Stimulated activated effector memory CD8-positive, alpha-beta T cell treated with anti-CD3 and anti-CD28 coated beads, Interleukin-12 subunit alpha, Interleukin-12 subunit beta, amount 100 ng/mL, for 72 hours (primary cell): ENCODE measurements at places on chromosomes 5 and 9.

DNA sequence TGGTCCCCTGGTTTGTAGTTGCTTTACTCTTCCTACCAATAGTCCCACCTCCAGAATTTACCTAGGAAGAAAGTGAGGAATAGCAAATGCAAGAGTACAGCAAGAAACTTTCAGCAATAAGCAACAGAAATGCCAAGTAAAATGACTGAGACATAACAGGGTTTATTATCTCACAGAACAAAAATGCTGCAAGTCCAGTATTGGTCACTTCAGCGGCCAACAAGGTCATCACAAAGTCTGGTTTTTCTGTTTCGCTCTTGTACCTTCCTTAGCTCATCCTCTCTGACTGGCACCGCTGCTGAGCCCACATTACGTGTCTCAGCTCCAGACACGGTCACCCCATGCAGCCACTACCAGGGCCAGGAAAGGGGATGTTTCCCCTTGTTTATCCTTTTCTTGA is 82.7 kb downstream of the RFK start:
- no peak for DNase-seq

DNA sequence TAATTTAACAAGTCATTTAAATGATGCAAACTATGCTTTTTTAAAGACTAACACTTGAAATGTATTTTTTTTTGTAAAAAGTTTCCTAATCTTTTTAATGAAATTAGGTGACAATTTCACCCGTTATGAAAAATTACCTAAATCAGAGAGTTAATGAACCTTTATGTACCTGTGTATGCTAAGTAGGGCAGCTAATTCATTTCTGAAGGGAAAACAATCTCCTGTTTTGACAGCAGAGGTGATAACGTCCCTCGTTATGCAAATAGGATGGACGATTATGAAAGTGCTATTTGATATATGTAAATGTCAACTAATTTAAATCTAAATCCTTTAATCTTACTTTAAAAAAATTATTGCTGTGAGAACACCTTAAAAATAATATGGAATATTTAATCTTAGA is 58.8 kb downstream of the MEF2C start:
- no peak for DNase-seq

- no peak for DNase-seq
Measured at GRCh38 chr9:136848393-136849037, 694 bp upstream of the PHPT1 start.

- peak; percentile 11 for DNase-seq
Measured at GRCh38 chr9:90915693-90916092, 114.1 kb downstream of the SYK start.

- peak; percentile 69 for DNase-seq
Measured at GRCh38 chr5:172932313-172933017, 26.8 kb upstream of the RPL26L1 start.

- DNase-seq: no peak
Measured at GRCh38 chr5:172342918-172343317, 59.4 kb upstream of the UBTD2 start.

DNA sequence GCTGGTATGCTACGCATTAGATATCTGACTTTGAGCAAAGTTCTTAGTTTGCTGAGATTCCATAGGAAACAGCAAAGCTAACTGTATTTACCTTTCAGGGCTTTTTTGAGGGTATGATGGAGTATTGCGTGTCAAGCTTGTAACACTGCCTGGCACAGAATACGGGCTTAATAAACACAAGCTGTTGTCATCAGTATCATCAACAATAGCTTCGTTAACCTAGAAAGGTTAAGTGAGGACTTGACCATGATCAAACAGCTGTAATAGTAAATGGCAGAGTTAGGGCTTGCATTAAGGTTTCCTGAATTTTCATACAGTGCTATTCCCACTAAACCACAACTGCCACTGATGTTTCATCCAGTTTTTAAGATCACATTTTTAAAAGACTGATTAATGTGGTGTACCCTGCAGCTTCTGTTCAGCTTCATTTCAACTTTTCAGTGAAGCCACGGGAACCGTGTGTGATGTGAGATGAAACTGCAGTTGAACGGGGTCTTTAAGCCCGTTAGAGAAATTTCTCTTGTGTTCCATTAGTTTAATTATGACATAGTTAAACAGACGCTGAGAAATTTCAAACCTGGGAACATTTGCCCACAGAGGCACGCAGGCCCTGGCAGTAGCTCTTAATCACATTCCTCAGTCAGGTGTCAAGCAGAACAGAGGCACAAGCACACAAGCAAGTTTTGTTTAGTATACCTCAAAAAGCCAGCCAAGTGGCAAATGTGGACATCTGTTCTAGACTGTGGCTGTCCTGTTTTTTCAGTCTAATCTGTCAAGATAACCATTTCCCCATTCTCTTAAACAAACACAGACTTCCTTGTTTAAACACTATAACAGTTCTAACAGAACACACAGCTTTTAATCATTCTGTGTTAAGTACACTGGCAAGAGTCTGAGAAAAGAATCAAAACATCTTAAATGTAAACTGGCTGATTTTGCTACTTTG is 147.1 kb downstream of the ZNF608 start:
- DNase-seq: no peak

DNA sequence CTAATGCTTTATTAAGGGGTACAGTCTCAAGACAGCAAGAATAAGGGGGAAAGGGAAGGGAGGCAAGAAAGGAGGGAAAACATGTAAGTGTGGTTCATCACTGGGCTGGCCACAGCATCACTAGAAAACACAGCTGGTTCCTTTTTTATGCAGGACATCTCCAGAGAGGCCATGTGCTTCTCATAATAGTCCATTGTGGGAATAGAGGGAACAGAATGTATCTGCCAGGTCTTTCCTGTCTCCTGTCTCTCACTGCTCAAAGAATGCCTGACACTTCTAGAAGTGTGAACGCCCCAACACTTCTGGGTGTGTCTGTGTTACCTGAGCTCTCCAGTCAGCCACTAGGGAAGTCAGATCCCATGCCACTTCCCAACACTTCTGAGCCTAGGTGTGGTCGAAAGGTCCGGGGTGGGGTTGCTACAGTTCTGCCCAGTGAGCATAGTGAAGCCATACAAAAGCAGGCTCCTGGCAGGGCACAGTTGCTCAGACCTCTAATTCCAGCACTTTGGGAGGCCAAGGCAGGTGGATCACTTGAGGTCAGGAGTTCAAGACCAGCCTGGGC is 255.6 kb upstream of the SLC30A5 start:
- DNase-seq: no peak

DNA sequence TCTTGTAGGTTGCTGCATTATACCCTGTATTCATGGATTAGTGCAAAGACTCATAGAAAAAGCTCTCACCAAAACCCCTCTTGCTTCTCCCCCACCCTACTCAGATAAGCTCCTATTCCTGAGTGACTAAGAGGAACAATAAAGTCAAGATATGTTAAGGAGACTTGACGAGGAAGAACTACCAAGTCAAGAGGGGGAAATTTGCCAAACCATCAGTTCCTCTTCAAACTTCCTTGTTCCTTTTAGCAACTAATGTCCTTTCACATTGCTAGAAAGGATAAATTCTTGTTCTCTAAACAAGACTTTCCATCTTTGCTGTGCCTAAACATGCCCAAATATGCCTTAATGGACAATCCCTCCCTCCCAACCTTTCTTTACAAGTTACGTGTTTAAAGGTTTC is 27.0 kb downstream of the CNOT8 start:
- DNase-seq: no peak

DNA sequence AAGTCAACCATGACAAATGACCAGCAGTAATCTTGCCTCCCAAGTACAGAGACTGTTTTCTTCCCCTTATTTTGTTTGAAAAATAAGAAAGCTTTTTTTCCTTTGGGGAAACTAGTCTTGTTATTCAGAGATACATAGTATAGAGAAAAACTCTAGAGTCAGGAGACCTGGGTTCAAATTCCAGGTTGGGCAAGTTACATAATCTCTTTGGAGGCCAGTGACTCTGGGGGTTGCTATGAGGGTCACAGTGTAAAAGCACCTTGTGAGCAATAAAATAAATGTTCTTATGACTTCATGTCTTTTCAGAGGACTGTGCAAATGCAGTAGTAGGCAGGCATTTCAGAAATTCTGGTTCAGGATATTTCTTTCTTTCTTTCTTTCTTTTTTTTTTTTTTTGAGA is 71.5 kb downstream of the GDNF start:
- no peak for DNase-seq

DNA sequence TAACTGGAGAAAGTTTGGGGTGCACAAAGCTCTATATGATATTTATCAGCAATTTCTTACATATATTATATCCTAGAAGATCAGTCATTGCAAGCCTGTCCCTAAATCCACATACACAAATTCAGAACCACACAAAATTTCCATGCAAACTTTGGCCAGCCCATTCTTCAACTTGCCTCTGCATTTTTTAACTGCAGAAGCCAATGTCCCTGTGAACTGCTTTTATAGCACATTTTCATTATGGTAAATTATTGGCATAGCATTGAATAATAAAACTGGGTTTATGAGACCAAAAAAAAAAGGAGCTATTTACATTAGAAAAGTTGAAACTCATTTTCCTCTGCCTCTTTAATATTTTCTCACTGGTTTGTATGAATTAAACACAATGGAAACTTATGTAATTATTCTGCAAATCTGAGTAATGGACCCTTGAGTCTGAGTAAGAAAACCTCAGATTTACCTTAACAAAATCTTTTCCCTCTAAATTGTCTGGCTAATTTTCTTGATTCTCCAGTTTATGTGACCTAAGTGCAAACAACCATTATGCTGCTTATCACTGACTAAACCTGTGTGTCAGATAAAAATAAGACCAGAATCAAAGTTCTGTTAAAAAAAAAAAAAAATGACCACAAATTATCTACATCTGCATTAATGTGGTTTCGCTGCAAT is 398.9 kb downstream of the EFNA5 start:
- DNase-seq: no peak

GRCh38 chr9:2489838-2490314 is 131.7 kb upstream of the VLDLR start:
- DNase-seq: no peak

- DNase-seq: no peak
Measured at GRCh38 chr9:75889977-75890471, 449 bp upstream of the PCSK5 start.

DNA sequence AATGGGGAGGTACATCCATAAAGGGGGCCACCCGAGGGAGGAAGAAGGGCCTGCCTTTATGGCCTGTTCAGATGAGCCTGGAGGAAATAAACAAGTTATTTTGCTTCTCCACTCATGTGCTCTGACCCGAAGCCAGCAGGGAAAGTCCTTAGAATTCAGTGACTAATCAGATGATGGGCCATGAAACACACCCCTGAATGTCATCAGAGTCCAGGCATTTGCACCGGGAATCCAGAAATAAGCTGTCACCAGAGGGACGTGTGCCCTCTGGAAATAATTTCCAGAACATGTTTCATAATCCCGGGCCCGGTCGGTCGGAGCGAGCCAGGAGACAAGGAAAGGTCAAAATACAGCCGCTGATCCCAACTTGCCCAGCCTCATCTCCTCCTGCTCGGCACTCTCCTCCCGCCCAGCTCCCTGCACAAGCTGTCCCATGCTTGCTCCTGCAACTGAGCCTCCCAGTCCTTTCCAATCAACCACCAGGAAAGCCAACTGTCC is 73.6 kb upstream of the ZNF622 start:
- no peak for DNase-seq

DNA sequence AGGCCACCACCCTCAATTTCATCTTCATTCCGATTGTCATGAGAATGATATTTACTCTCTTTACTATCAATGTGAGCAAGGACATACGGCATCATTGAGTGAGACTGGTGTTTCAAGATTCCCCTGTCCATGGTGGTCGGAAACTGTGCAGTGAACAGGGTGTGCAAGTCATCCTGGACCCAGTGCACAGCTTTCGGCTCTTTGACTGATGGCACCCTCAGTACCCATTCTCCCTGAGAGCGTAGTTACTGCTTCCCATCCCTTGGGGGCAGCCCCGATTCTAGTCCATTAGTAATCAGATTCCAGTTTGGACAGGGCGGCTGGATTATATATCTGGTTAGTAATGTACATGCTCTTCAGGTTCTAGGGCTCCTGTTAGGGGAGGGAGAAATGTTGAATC is 61.7 kb upstream of the SUB1 start:
- DNase-seq: no peak

DNA sequence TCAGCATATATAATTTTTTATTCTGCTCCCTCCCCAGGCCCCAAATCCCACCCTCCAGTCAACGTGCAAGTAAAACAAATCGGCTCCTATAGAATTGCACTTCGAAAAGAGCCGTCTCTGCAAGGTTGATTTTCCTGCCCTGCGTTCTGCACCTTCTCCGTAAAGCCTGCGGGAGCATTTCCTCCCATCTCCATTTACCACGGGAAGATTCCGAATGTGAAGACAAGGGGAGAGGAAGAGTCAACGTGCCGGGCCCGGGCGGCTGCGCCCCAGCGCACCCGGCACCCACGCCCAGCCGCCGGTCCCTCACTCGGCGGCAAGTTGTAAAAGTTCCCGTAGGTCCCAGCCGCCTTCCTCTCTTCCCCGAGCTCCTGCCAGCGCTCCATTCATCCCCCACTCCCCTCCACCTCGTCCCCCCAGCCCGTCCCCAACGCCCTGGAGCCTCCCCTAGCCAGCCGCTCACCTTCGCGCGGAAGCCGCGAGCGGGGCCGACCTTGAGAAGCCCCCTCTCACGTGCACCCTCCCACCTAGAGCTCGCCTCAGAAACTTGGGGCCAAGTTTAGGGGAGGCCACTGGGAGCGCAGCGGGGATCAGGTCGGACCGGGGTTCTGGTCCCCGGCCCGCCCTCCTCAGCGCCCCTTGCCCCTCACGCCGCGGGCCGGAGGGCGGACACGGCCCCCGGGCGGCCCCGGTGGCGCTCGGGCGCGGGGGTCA is 431 bp downstream of the BNC2 start:
- no peak for DNase-seq

- no peak for DNase-seq
Measured at GRCh38 chr5:176474476-176474875, 26.3 kb downstream of the FAF2 start.

GRCh38 chr5:6788439-6788838 is 75.2 kb downstream of the TENT4A start:
- no peak for DNase-seq

DNA sequence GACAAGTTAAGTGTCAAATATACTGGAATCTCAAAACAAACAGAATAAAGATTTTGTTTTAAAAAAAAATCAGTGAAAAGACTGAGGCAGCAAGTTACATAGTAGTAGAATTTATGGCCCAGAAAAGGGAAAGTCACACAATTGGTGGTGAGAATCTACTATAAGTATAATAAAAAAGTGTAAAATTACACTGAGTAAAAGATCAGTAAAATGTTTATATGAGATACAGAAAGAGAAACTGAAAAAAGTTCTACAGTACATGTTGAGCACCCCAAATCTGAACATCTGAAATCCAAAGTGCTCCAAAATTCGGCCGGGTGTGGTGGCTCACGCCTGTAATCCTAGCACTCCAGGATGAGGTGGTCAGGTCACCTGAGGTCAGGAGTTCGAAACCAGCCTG is 15.0 kb downstream of the AGTPBP1 start:
- DNase-seq: no peak
